Neuronal stem cell (in vitro differentiated cells): ENCODE measurements at places on chromosomes 7 and 10.

- DNase-seq: no peak
These were observed 72.4 kb downstream of the ABCC2 start for GRCh38 chr10:99854860-99855259.

DNA sequence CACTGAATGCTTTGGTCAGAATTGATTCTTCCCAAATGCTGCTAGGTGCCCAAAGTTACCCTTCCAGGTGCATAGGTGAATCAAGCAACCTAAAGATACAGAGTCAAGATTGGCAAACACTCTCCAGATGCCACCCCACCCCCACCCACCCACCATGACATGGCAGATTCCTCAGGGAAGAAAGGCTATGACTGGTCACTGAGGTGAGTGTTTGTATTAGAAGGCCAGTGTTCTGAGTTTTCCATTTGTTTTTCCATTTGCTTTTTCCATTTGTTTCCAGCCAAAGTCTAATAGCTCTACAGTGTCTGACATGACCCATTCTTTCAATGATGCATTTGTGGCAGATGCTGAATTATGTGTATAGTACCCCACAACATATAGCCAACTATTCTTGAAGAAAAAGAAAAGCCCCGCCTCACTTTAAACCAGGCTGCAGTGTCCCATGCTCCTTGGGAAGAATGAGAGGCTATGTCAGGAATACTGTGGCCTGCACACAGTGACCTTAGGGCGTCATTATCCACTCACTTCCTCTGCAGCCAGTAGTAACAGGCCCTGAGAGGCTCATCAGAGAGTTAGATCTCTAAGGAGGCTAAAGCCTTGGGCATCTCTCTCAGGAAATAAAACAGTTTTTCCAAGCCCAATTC, 16.1 kb upstream of the HIBADH start:
- no peak for DNase-seq

DNA sequence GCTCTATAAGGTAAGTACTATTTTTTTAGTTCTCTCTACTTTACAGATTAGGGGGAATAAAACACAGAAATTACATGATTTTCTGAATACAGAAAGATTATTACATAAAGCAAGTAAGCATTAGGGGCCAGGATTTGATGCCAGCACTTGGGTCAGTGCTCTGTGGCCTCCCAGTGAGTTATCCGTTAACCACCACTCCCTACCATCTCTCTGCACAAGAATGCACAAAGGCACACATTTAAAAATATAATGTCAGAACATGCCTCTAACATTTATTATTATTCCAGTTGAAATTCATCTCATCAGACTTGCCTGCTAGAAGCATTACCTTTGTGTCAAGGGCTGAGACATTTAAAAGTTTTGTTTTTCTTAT, 59.0 kb downstream of the MET start:
- DNase-seq: no peak

- no peak for DNase-seq
These were observed 81.1 kb downstream of the ZMIZ1 start for GRCh38 chr10:79149662-79150443.

DNA sequence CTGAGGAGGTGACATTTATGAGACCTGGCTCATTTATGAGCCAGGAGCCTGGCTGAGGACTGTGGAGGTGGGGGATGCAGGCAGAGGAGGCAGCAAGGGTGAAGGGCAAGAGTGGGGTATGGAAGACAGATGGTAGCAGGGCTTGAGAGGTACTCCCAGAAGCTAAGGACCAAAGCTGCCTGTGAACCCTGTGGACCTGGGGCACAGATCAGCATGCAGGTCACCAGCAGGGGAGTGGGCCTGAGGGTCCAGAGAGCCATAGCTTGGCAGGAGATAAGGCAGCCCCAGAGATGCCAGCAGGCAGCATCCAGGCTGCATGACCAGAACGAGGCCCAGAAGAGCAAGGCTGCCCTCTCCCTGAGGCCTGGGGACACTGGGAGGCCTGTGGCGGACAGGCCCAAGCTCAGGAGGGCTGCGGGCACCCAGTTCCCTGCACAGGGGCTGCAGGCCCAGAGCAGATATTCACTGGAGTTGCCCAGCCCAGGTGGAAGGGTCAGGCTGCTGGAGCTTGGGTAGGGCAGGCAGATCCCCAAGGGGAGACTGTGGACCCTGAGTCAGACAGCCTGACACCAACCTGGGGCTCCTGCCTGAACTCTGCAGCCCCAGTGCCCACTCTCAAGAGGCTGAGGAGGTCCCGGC, 3.4 kb downstream of the GPR15LG start:
- no peak for DNase-seq

GRCh38 chr7:38425509-38425908, 152.1 kb upstream of the TARP start:
- DNase-seq: no peak

- peak; percentile 24 for DNase-seq
These were observed 416.4 kb downstream of the GFRA1 start for GRCh38 chr10:115856580-115856979.

GRCh38 chr10:71641449-71641848, 78.1 kb downstream of the C10orf105 start:
- no peak for DNase-seq

GRCh38 chr10:31664803-31665202, 263.8 kb downstream of the ARHGAP12 start:
- no peak for DNase-seq

DNA sequence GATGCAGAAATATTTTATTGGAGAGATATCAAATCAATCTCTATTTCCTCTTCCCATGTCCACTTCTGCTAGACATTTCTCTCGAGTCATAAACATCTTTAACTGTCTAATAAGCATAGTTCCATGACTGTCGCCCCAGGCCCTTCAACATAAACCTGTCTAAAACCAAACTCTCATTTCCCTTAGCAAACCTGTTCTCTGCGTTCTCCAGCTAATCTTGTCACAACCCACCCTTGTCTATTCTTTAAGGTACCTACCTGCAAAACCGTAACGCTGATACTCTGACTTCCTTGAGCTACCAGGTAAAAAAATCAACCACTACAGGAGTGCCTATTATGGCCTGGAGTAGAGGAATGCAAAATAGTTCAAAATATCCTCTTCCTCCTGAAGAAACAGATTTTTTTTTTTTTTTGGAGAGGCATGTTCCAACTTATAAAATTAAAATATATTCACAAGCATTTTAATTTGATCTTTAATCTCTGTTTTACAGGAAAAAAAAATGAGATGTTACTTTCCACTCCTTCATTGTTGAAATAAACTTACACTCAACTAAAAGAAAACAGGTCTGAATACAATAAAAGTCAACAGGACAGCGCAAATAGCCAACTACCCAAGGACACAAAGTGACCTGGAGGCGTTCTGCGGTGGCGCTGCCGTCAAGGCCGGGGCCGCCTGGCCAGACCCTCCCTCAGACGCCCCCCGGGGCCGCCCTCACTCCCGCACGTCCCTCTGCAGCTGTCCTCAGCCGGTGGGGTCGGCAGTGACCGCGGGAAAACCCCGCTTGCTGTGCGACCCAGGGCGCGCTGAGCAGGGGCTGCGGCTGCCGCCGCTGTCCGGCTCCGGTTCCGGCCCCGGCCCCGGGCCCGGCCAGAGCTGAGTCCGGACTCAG, 765 bp downstream of the SLC25A40 start:
- no peak for DNase-seq

DNA sequence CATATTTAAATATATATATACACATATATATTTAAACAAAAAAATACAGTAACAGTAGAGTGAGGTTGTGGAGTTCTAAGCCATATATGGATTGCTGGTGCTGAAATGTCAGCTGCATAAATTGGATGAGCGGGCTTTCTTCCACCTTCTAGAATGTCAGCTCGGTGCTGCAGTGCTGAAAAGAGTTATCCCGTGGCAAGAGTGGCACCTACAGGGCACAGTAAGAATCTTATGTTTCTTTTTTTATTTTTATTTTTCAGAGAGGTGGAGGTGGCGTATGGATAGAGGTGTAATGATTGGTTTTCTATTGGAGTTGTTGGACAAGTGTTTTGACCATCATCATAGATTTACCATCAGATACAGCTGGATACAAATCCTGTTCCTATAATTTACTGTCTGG, 86.2 kb upstream of the DYNC1I1 start:
- DNase-seq: peak; percentile 14

GRCh38 chr10:17734432-17735080, 17.4 kb upstream of the TMEM236 start:
- DNase-seq: no peak

GRCh38 chr10:61752111-61753011, 89.6 kb downstream of the CABCOCO1 start:
- no peak for DNase-seq

DNA sequence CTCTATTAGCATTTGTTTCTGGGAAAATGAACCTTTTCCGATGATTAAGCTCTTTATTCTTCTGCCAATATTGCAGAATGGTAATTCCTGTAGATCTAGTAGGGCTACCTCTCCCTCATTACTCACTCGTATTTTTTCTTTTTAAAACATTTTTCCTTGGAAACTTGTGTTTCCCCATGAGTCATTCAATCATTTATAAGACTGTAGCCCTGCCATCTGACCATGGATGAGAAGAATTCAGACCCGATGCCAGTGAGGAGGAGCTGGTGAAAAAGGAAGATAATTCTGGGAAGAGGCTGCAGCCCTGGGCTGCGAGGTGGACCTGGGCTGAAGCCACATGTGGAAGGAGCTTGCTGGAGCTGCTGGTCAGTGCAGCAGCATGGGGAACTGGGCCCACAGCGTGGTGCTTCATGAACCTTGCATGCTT, 242.8 kb downstream of the KLF6 start:
- DNase-seq: no peak

DNA sequence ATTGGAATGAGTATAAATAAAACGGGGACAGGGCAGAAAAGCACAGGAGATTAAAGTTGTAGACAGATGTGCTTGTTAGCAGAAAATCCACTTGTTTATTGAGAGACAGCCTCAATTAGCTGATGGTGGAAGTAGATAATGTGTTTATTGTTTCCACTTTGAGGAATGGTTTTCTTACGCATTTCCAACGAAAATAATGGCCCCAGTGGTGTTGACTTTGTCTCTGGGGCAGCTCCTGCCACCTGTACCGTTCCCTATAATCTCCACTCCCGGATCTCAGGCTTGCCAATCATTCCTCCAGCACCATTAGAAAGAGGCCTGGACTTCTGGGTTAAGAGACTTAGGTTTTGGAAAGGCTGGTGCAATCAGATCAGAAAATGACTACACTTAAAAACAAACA, 638.7 kb downstream of the PARD3 start:
- DNase-seq: no peak

DNA sequence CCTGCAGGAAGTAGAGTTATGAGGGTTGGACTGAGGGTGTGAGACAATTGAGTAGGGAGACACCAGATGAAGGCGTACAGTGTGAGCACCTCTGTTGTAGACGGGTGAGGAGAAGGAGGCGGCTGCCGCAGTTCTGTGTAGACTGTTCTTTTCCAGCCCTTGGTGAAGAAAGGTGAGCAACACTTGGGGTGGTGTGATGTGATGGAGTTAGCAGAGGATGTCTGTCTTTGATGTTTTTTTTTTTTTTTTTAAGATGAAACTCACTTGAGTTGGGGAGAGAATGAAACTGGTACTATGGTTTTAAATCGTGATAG, 42.8 kb upstream of the RNF216 start:
- no peak for DNase-seq

- peak; percentile 78 for DNase-seq
These were observed at the start of gene PALS2 for GRCh38 chr7:24572997-24573553. PALS2 (plus strand) TSS chr7:24573452; CDS start chr7:24623668, 50,216 bp downstream.

- no peak for DNase-seq
These were observed 40.0 kb upstream of the GRB10 start for GRCh38 chr7:50822706-50823105.

DNA sequence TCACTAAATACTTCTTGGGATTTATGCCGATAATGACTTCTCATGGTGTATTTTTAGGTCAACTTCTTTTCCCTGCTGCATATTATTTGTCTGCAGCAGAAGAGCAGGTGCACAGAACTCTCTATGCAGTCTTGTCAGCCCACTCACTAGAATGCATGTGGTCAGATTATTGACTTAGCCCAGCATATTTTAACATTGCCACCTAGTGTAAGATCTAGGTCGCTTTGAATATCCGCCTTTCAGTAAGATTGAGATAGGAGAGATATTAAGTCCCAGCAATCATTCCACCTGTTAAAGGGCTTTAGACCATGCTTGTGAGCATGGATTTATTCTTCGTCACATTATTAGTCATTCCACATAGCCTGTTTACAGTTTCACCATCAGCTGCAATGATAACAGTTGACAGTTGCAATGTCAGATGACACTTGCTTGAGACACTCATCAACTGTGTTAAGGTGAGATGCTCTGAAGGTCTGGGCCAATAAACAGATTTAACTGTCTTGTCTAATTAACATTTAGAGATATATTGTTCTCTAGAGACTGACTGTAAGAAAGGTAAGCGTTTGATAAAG, 491.7 kb downstream of the ARL4A start:
- DNase-seq: no peak

DNA sequence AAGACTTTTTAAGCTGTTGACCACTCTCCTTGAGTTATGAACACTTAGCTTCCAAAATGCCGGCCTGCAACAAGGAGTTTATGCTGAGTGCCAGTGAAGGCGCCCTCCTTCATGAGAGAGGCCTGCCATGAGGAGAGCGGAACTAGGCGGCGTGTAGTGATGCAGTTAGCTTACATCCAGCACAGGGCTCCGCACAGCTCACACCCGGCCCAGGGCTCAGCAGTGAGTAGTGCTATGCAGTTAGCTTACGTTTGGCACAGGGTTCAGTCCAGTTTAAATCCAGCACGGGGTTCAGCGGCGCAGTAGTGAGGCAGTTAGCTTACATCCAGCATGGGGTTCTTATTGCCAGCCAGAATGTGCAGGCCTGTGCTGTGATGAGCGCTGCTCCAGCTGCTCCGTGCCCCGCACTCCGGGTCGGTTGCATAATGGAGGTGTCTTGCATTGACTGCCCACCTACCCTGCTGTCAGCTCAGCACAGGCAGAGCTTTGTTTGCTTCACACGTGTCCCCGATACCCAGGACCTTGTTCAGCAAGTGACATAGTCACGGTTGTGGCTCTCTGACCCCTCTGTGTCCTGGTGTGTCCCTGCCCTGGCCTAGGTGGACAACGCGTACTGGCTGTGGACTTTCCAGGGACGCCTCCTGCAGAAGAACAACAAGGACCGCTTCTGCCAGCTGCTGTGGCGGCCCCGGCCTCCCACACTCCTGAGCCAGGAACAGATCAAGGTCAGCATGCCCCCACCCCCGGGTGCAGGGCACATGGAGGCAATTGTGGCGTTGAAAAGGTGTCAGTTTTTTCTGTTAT, 21.9 kb downstream of the EIF3B start:
- DNase-seq: no peak

- no peak for DNase-seq
These were observed 623.2 kb downstream of the CCSER2 start for GRCh38 chr10:84951616-84952015.

DNA sequence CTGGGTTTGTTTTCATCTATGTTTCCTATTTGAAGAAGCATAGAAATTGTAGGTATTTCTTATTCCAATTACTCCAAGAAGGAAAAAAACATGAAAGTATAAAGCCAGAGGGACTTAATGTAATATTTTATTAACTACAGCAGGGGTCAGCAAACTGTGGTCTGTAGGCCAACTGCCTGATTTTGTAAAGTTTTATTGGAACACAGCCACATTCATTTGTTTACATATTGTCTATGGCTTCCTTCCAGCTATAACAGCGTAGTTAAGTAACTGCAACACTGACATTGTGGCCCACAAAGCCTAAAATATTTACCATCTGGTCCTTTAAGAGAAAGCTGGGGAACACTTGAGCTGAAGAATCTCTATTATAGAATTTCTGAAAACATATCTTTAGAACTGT, 306.2 kb downstream of the BICC1 start:
- no peak for DNase-seq
